ENCODE measurements at places on chromosomes 6 and 20. TPM values are rescaled to one million over a fixed set of nuclear protein-coding genes. Genes with fewer than 3 reads are reported as not detected.

TAB2 gene
- 54.5 TPM for total RNA-seq

HM13 gene
- total RNA-seq, result 193 TPM

IPCEF1 gene
- total RNA-seq, result 2.7 TPM

ITPR3 gene
- total RNA-seq, result 32.5 TPM

DSP gene
- 127 TPM for total RNA-seq

OR2B2 gene
- total RNA-seq, result not detected

MUC21 gene
- total RNA-seq, result not detected

NFATC2 gene
- 1.9 TPM for total RNA-seq

EDEM2 gene
- total RNA-seq, result 21.4 TPM

RIPPLY2 gene
- 0.88 TPM for total RNA-seq

OPRM1 gene
- total RNA-seq, result not detected

RIPOR2 gene
- 9.3 TPM for total RNA-seq

TMEM244 gene
- total RNA-seq, result not detected

SLC52A3 gene
- total RNA-seq, result 3.7 TPM

- DNase-seq, result no peak
- no peaks in the 10 kb centered on the region for H3K4me1 ChIP-seq
- H3K27ac ChIP-seq, result no peak overlapping the region
- H3K4me3 ChIP-seq, result no peak overlapping the region
- no peaks in the 10 kb centered on the region for H3K36me3 ChIP-seq
These were observed 69.0 kb downstream of the ZHX3 start for GRCh38 chr20:41248368-41249024.

- H3K4me3 ChIP-seq, result no peak overlapping the region
- no peaks in the 10 kb centered on the region for H3K36me3 ChIP-seq
- H3K27ac ChIP-seq, result no peak overlapping the region
- no peaks in the 10 kb centered on the region for H3K4me1 ChIP-seq
- DNase-seq, result no peak
These were observed 176.9 kb upstream of the PRND start for GRCh38 chr20:4544765-4545164.

DNA sequence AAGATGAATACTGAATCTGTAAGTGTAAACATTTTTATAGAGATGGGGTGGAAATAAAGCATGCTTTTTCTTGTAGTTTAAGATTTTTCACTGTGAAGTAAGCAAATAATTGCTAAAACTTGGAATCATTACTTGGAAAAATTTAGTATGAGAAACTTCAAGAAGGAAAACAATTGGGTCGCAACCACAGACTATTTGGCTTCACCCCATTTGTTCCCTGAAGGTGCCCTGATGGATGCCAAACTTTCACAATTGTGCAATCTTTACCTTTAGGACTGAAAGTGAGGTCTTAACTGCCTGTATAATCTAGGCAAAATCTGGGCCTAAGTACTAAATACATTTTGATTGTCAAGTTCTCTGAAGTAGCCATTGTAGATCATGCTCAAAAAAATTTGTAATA lies 330.1 kb downstream of the HDGFL1 start:
- H3K27me3 ChIP-seq, result no peaks in the 10 kb centered on the region
- no peak overlapping the region for H3K4me3 ChIP-seq

GRCh38 chr20:458776-459175 lies 3.6 kb downstream of the TBC1D20 start:
- H3K4me1 ChIP-seq, result peaks cover 4% of the 10 kb centered on the region
- peaks cover 4% of the 10 kb centered on the region for H3K27me3 ChIP-seq
- no peak for DNase-seq
- no peak overlapping the region for H3K4me3 ChIP-seq
- H3K36me3 ChIP-seq, result peaks cover 6% of the 10 kb centered on the region

DNA sequence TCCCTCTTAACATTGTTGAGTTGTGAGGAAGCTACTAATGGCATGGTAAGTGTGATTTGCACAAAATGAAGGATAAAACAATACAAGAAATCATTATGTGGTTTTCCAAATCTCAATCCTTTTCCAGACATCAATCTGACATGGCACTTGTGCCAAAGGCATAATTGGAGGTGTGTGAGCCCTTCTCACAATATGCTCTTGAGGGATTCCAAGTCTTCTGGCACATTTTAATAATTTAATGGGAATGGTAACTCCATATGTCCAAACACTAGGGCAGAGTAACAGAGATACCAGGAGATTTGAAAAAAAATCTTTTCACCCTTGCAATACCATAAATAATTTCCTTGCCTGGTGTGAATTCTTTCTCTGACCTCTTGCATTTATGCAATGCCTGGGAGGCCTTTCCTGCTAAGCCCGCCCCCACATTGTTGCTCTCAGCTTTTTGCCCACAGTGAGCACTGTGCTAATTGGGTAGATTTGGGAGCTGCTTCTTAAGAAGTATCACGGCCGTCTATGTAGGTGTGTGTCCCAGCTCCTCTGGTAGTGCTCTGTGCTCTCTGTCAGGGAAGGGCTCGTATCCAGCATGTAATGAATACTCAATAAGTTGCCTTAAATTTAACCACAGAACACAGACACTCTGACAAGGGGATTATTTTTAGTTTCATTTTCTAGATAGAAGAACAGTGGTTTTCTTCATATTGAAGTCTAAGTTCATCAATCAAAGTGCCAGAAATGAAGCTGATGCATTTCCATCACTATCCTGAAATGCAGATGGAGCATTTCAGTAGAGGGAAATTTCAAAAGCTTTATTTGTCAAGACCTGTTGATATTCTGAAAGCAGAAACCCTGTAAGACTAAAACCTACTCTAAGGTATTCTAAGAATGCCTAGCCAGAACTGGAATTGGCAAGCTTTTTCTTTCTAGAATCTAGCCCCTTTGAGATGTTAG lies 54.4 kb upstream of the CEP85L start:
- H3K27ac ChIP-seq, result peak overlapping the region; percentile 61
- DNase-seq, result peak; percentile 78
- no peaks in the 10 kb centered on the region for H3K27me3 ChIP-seq
- no peak overlapping the region for H3K4me3 ChIP-seq
- peaks cover 14% of the 10 kb centered on the region for H3K4me1 ChIP-seq

DNA sequence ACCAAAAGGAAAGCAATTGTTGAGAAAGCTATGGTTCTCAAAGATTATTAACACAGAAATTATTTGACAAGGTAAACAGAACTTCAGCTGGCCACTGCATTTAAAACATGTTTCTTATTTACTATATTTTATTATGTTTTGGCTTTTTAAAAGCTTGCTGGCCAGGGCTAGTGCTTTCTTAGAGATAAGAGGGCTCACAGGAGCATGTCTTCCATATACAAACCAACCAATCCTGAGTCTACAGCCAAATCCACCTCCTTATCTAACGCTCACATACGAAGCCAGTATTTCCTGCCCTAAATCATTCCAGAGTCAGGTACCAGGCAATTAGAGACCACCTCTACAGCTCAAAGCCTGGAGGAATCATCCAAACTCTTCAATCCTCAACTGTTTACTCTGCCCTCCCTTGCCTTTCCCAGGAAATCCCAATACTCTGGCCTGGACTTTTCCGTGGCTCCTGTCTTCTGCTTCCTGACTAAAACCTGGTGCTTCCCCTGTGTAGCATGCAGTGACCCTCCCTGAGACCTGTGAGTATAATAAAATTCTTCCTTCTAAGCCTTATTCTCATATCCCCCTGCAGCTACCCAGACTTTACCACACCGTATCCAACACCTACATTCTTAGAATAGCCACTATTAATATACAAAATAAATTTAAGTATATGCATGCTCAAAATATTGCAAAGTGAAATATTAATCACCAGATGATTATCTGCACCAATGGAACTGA lies 33.2 kb downstream of the RANBP9 start:
- no peak overlapping the region for H3K4me3 ChIP-seq
- DNase-seq, result no peak
- no peak overlapping the region for H3K27ac ChIP-seq
- no peaks in the 10 kb centered on the region for H3K4me1 ChIP-seq

- H3K4me1 ChIP-seq, result no peaks in the 10 kb centered on the region
- H3K27me3 ChIP-seq, result no peaks in the 10 kb centered on the region
- H3K36me3 ChIP-seq, result no peaks in the 10 kb centered on the region
- DNase-seq, result no peak
- H3K27ac ChIP-seq, result no peak overlapping the region
These were observed 228.2 kb upstream of the SUPT3H start for GRCh38 chr6:45605971-45606370.

GRCh38 chr6:82273295-82273694 lies 25.8 kb upstream of the IBTK start:
- no peaks in the 10 kb centered on the region for H3K4me1 ChIP-seq
- no peaks in the 10 kb centered on the region for H3K36me3 ChIP-seq
- H3K4me3 ChIP-seq, result no peak overlapping the region
- H3K27me3 ChIP-seq, result no peaks in the 10 kb centered on the region

- H3K27me3 ChIP-seq, result no peaks in the 10 kb centered on the region
- no peak overlapping the region for H3K4me3 ChIP-seq
- no peak for DNase-seq
- no peaks in the 10 kb centered on the region for H3K36me3 ChIP-seq
- no peak overlapping the region for H3K27ac ChIP-seq
These were observed 29.5 kb downstream of the ANKRD60 start for GRCh38 chr20:58198901-58199355.

DNA sequence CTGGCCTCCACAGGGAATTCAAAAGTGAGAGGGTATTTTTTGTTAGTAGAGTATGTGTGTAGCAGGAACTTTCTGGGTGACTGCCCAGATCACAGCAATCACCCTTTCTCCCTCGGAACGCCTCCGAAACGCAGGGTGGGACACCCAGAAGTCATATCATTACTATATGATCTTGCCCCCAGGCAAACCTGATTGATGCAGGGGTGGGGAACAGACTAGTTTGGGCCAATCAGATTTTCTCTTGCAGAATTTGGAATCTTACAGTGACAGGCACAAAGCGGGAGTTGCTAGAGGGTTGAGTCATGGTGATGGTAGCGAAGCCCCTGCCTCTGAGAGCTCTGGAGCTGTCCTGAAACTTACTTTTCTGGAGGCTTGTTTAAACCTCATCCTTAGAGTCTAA lies 16.5 kb upstream of the RPN2 start:
- no peaks in the 10 kb centered on the region for H3K36me3 ChIP-seq
- H3K27ac ChIP-seq, result no peak overlapping the region
- DNase-seq, result no peak
- H3K4me1 ChIP-seq, result no peaks in the 10 kb centered on the region

GRCh38 chr6:33761922-33762629 lies 15.4 kb upstream of the IP6K3 start:
- no peak overlapping the region for H3K4me3 ChIP-seq
- peak overlapping the region; percentile 24 for H3K27ac ChIP-seq
- peak; percentile 87 for DNase-seq
- no peaks in the 10 kb centered on the region for H3K4me1 ChIP-seq
- no peaks in the 10 kb centered on the region for H3K27me3 ChIP-seq
- H3K36me3 ChIP-seq, result no peaks in the 10 kb centered on the region

DNA sequence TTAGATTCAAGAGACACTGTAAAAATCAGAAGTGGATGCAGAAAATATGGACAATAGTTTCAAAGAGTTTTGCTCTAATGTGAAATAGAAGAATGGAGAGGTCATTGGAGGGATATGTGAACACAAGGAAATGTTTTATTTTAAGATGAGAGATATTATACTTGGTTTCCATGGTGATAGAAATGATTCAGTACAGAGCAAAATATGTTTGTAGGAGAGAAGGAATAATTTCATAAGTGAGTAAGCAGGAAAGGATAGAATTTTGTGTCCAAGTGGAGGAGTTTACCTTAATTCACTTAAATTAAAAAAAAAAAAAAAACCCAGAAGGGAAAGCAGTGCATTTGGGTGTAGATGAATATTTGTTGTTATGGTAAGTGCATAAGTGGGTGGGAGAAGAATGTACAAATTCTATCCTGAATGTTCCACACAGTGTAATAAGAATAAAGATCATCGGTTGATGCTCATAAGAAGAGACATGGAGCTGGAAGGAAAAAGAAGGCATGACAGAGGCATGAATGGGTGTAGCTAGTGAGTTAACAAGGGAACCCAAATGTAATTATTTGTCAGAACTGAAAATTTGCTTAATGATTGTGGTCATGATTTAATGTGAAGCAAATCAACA lies 688.9 kb upstream of the GJE1 start:
- no peak overlapping the region for H3K27ac ChIP-seq
- no peaks in the 10 kb centered on the region for H3K36me3 ChIP-seq
- H3K4me3 ChIP-seq, result no peak overlapping the region
- H3K27me3 ChIP-seq, result no peaks in the 10 kb centered on the region

GRCh38 chr6:143699430-143699825 lies 21.7 kb downstream of the PHACTR2 start:
- H3K36me3 ChIP-seq, result peaks cover 61% of the 10 kb centered on the region
- H3K27ac ChIP-seq, result no peak overlapping the region
- no peak for DNase-seq
- no peak overlapping the region for H3K4me3 ChIP-seq
- H3K4me1 ChIP-seq, result peaks cover 12% of the 10 kb centered on the region
- H3K27me3 ChIP-seq, result no peaks in the 10 kb centered on the region

DNA sequence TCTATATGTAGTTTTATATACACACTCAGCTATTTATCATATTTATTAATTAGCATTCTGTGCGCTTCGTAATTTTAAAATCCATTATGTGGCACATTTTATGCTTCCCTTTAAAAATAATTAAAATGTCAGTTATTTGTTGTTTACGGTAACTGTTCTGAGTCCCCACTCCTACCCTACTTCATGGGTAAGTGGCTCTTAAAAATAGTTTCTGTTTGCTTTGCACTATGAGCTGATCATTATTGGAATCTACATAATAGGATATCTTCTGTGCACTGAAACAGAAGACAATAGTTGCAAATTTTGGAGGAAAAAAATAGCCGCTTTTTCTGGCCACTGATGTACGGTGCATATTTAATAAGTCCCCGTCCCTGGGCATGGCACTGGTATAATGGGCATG lies 25.2 kb downstream of the LCA5 start:
- H3K27me3 ChIP-seq, result no peaks in the 10 kb centered on the region
- no peak overlapping the region for H3K27ac ChIP-seq
- no peak overlapping the region for H3K4me3 ChIP-seq
- no peaks in the 10 kb centered on the region for H3K4me1 ChIP-seq
- no peak for DNase-seq
- peaks cover 20% of the 10 kb centered on the region for H3K36me3 ChIP-seq

GRCh38 chr6:132101535-132101934 lies 150.4 kb upstream of the CCN2 start:
- H3K4me3 ChIP-seq, result no peak overlapping the region
- DNase-seq, result no peak
- H3K4me1 ChIP-seq, result no peaks in the 10 kb centered on the region
- no peak overlapping the region for H3K27ac ChIP-seq
- H3K36me3 ChIP-seq, result no peaks in the 10 kb centered on the region

- peaks cover 78% of the 10 kb centered on the region for H3K36me3 ChIP-seq
- H3K4me1 ChIP-seq, result peaks cover 7% of the 10 kb centered on the region
- H3K4me3 ChIP-seq, result no peak overlapping the region
- DNase-seq, result no peak
- H3K27ac ChIP-seq, result no peak overlapping the region
These were observed 36.1 kb downstream of the NKX2-4 start for GRCh38 chr20:21361266-21361665.

All from endodermal cell (in vitro differentiated cells).